ENCODE measurements at places on chromosomes 7 and 10.

DNA sequence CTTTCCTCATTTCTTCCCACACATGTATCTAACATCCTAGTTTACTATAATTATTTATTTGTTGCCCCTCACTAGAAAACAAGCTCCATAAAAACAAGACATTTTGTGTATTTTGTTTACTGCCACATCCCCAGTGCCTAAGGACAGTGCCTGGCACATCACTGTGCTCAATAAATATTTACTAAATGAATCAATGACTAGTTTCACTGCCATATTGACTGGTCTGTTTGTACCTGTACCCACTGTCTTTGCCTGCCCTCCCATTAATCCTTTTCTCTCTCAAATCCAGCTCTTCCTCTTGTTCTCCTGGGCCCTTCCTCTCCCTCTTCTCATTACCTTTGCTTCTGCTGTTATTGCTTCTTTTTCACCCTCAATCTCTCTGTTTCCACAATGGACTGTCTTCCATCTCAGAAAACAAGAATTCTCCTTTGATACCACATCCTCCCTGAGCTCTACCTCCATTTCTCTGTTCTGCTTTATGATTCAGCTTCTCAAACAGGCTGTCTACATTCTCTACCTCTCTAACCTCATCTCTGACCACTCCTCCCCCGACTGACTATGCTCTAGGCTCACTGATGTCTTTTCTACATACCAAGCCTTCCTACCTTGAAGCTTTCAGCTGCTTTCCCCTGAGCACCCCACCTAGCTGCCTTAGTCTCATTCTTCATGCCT lies 8.3 kb upstream of the FAM133B start:
- no peak for DNase-seq

DNA sequence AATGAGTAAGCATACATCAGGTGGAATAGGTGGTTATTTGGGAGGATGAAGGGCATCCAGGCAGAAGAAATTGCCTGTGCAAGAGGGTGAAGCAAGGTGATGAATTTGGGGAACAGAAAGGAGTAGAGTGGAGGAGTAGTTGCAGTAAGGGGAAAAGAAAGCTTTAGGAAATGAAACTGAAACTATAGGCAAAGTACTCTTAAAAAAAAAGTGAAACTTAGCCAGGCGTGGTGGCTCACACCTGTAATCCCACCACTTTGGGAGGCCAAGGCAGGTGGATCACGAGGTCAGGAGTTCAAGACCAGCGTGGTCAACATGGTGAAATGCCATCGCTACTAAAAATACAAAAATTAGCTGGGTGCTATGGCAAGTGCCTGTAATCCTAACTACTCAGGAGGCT lies 17.6 kb downstream of the NUP205 start:
- no peak for DNase-seq

- DNase-seq: no peak
Measured at GRCh38 chr10:28946479-28946878, 269.2 kb downstream of the BAMBI start.

- no peak for DNase-seq
Measured at GRCh38 chr10:51377932-51378599, 303.8 kb downstream of the PRKG1 start.

- DNase-seq: no peak
Measured at GRCh38 chr10:26931223-26931622, 70.5 kb upstream of the ABI1 start.

GRCh38 chr10:32946108-32946507 lies 11.9 kb downstream of the ITGB1 start:
- no peak for DNase-seq

DNA sequence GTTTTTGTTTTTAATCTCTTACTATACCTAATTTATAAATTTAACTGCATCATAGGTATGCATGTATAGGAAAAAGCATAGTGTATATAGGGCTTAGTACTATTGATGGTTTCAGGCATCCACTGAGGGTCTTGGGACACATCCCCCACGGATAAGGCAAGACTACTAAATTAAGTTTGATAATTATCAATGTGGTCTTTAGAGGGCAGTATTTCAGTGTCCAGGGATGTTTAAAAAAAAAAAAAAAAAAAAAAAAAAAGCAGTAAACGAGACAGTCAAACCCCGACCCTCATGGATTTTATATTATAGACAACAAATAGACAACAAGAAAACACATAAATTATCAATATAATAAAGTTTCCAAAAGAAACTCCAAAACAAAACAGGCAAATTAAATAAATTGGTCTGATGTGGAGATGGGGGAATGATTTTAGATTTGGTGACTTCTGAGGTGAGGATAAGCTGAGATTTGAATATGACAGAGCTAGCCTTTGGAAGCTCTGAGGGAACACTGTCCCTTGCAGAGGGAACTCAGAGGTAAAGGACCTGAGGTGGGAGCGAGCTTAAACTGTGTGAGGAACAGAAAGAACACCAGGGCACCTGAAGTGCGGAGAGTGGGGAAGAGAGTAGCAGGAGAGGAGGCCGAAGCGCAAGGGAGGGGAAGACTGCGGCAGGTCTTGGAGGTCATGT lies 14.8 kb downstream of the ACSM6 start:
- no peak for DNase-seq

DNA sequence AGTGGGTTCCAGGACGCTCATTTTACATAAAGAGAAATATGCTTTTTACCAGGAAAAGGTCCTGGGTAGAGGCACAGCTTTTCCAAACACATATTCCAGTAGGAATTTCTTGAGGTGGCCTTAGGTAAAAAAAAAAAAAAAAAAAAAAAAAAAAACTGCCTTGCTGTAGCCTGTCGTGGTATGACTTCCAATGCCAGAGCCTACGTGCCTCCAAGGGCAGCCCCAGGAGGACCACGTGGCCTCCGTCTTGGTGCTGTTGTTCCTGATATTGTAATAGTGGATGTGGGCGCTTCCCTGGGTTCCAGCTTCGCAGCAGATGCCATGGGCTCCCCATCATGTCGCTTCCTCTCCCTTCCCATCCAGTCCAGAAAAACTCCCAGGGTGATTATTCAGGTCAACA lies 49.3 kb downstream of the PRKAG2 start:
- DNase-seq: no peak

GRCh38 chr10:6306917-6307316 lies 104.2 kb downstream of the PFKFB3 start:
- no peak for DNase-seq

- DNase-seq: no peak
Measured at GRCh38 chr7:92714767-92715166, 121.6 kb downstream of the CDK6 start.

DNA sequence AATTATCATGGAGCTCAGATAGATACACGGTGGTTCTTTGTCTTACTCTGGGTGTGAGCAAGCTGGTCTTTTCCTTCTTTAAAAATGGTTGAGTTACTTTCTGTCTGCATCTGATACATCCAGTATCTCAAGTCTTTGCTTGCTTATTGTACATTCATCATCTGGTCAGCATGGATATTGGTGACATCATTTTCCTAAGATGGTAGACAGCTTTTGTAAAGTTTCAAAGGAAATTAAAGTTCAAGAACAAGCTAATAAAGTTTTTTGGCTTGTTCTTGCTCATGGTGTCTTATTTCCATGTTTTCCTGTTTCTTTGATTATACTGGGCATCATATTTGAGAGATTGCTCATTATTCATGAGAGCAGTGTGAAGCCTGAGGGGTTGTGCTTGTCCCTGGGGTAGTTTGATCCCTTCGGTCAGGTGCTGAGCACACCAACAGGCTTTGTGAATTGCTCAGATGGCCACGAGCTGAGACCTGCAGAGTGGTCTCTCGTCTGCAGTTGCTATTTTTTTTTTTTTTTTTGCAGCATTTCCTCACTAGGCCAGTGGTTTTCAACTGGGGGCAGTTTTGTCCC lies 38.5 kb downstream of the MGMT start:
- DNase-seq: no peak

DNA sequence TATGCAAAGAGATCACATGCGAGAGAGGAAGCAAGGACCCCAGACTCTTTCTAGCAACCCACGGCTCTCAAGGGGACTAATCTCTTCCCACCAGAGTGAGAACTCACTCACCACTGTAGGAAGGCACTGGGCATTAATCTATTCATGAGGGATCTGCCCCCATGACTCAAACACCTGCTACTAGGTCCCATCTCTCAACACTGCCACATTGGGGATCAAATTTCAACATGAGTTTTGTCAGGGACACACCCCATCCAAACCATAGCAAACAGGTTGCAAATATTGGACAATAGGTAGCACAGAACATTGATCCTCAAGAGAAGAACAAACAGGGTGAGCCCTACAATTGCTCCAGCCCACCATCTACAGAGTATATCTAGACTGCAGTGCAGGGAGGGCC lies 740.6 kb downstream of the LRMDA start:
- no peak for DNase-seq

GRCh38 chr10:118045158-118045836 lies 1.4 kb downstream of the RAB11FIP2 start:
- no peak for DNase-seq

GRCh38 chr7:39085590-39086049 lies 107.9 kb downstream of the POU6F2 start:
- no peak for DNase-seq

DNA sequence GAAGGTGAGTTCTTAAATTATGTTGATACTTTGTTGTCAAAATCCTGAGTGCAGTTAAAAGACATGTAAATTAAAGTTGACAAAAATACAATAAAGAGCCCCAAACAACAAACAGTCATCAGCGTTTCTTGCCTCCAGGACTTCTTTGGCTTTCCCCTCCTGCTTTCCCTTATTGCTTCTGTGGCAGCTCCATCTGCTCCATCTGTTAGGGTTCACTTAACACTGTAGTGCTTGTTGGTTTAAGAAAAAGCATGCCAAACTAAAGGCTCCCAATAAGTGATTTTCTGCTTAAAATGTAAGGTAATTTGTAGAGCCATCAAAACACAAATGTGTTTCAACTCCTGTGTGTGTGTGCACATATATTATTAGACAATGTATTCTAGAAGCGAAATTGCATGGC lies 254.3 kb upstream of the GNAI1 start:
- DNase-seq: no peak

DNA sequence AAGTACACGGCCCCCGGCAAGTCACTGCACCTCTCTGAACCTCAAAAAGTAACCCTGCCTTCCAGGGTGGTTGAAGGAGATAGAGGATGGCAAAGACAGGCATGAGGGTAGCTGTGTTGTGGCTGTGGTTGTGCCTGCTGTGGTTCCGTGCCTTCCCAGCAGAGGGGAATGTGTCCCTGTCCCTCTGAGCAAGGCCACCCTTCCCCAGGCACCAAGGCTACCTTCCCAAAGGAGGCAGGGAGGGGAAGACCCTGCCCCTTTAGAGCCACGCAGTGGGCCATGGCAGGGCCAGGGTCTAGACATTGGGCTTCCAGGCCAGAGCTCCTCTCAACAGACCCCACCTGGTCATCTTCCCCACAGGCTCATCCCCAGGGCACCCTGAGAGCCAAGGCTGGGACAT lies 18.8 kb downstream of the CRHR2 start:
- DNase-seq: no peak

DNA sequence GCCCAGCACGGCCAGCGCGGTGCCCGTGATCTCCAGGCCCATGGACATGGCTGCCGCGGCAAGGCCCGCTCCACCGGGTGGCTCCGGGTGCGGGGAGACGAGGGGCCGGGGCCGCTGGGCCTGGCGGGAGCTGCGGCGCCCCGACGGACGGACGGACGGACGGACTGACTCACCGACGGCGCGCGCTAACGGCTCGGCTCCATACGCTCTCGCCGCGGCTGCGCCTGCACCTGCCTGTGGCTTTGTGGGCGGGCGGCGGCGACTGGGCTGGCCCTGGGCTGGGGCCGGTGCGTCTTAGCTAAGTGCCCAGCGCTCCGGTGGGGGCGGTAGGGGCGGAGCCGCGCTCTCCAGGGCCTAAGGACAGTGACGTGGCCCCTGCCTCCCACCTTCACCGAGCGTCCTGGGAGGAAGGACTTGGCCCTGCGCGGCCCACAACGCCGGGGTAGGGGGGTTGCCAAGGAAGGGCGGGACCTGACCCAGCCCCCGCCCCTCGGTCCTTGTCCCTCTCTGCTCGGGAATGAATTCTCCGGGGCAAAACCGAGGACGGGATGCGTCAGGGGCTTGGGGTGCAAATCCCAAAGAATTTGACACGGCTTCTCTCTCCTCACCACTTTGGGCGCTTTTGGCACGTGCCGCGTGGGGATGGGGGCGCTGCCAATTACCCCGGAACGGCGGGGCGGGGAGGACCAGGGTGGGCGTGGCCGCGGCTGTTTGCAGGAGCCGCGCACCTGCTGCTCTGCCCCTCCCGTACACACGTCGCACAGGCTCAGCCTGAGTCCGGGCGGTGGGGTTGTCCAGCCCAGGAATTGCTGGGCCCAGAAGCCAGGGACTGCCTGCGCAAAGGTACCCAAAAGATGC lies at the start of gene CLDN3:
TSS of gene CLDN3 (minus strand) at position 269 of the 858 bp plus-strand sequence. CDS start at position 48, 221 bp downstream.
- DNase-seq: no peak

DNA sequence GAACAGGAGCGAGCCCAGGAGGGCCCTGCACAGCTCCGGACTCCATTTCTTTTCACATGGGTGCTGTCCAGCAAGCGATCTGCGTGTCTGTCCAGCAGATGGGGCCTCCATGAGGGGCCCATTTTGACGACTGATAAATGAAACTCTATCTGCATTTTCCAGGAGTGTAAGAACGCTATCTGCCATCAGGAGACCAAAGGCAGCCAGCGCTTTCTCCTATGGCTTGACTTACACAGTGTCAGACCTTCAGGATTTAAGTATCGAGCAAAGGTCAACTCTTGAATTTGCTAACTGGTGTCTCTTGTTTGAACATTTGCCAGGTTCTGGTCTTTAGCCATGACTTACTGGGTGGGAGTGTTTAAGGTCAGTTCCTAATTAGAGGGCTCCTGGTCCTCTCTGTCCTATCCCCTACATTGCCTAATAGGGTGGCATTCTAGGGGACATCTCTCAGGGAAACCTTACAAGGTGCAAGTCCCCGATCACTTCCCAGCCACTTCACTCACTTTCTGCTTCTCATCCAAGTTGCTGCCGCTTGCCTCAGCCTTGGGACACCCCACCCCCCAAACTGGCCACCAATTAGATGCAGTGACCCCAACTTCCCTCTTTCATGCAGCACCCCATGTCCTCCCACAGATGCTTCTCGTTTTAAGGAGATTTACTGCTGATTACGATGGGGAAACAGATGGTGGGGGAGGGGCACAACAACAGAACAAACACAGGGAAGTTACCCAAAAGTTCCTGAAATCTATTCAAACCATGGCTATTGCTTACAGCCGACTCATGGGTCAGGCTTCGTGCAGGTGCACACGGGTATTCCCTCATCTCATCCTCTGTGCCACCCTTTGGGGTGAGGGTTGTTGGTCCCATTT lies 20.0 kb downstream of the VSIR start:
- DNase-seq: no peak

- peak; percentile 5 for DNase-seq
Measured at GRCh38 chr10:115001506-115002381, 63.7 kb downstream of the TRUB1 start.

GRCh38 chr10:4766454-4766853 lies 59.6 kb upstream of the AKR1E2 start:
- DNase-seq: peak; percentile 17

- no peak for DNase-seq
Measured at GRCh38 chr7:44824894-44825526, 22.9 kb downstream of the H2AZ2 start.

- no peak for DNase-seq
Measured at GRCh38 chr7:102188746-102189145, 97.9 kb upstream of the SH2B2 start.

DNA sequence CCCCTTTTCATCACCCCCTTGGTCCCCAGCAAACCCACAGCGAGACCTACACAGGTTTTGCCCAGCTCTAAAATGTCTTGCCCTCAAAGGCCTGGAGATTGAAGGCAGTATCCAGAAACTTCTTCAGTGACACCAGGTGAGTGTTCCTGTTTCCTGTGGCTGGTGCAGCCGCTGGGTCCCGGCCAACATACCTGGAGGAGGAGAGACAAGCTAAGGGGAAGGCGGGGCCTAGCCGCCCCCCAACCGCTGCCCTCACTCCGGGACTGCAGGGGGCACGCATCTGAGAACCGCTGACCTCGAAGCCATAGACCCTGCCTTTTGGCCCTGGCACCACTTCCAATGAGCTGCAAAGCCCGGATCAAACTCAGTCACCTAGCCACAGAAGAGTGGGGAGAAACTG lies 27.0 kb downstream of the OGDHL start:
- no peak for DNase-seq

Measured in DND-41 (cell line).